Activated naive CD8-positive, alpha-beta T cell treated with anti-CD3 and anti-CD28 coated beads, Interleukin-2, amount 10 ng/mL, durations not matched to agents 7 days and 5 days (primary cell): ENCODE measurements at places on chromosomes 7 and 10. TPM values are rescaled to one million over a fixed set of nuclear protein-coding genes. Genes with fewer than 3 reads are reported as not detected.

DNA sequence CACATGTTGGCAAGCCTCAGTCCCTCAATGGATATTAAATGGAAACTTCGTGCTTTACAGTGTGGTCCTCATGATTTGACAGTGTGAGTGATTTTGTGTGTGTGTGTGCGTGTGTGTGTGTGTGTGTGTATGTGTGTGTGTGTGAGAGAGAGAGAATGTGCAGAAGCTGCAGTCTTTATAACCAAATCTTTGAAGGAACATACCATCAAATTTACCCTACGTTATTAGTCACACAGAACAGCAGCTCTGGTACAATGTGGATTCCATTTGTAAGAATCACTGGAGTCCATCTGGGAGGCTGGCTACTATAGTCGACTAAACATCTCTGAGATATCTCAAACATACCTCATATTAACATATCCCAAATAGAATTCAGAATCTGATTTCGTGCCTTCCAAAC lies 928.0 kb upstream of the POT1 start:
- H3K36me3 ChIP-seq = no peaks in the 10 kb centered on the region
- no peak for DNase-seq
- no peak overlapping the region for H3K27ac ChIP-seq
- no peak overlapping the region for H3K4me3 ChIP-seq
- H3K27me3 ChIP-seq = no peaks in the 10 kb centered on the region

DNA sequence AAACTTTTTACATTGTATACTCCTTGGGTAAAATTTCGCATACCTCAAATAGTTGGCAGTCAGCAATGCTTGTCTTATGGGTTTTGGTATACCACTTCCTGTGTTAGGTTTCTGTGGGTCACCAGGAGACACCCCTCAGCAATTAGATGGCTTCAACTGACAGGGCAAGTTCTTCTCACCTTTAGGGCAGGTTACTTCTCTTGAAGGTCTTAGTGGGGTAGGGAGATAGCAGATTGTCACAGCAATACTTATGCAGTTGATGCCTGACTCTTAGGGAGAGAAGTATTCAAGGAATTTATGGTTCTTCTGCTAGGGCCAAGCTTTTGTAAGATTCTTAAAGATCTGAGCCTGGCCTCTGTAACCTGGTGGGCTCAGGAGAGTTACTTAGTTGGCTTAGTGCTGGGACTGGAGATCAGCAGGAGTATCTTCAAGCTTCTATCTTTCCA lies 42.9 kb downstream of the MKLN1 start:
- H3K4me1 ChIP-seq = peaks cover 37% of the 10 kb centered on the region
- no peaks in the 10 kb centered on the region for H3K27me3 ChIP-seq
- no peak overlapping the region for H3K27ac ChIP-seq
- H3K36me3 ChIP-seq = peaks cover 9% of the 10 kb centered on the region
- DNase-seq = no peak

- peaks cover 6% of the 10 kb centered on the region for H3K4me1 ChIP-seq
- H3K27me3 ChIP-seq = no peaks in the 10 kb centered on the region
- no peak for DNase-seq
- peaks cover 36% of the 10 kb centered on the region for H3K36me3 ChIP-seq
These were observed 11.9 kb downstream of the PAXIP1 start for GRCh38 chr7:154990964-154991540.

DNA sequence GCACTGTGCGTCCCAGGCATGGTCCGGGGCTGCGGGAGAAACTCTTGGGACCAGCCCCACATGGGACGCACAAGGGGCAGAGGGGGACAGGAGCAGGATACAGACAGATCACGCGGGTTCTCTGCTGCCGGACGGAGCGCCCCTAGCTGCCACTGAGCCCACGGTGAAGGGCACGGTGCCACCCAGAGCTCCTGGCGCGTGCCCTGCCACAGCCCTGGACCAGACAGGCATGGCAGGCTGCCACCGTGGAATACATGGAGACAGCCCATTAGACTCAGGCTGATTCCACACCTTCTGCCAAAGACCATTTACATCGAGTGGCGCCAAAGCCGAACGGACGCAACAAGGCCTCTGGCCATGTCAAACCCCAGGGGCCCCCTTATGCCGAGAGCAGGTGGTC lies 90.4 kb downstream of the MAD1L1 start:
- H3K4me3 ChIP-seq = no peak overlapping the region
- no peaks in the 10 kb centered on the region for H3K27me3 ChIP-seq
- peaks cover 10% of the 10 kb centered on the region for H3K4me1 ChIP-seq
- H3K27ac ChIP-seq = no peak overlapping the region

DNA sequence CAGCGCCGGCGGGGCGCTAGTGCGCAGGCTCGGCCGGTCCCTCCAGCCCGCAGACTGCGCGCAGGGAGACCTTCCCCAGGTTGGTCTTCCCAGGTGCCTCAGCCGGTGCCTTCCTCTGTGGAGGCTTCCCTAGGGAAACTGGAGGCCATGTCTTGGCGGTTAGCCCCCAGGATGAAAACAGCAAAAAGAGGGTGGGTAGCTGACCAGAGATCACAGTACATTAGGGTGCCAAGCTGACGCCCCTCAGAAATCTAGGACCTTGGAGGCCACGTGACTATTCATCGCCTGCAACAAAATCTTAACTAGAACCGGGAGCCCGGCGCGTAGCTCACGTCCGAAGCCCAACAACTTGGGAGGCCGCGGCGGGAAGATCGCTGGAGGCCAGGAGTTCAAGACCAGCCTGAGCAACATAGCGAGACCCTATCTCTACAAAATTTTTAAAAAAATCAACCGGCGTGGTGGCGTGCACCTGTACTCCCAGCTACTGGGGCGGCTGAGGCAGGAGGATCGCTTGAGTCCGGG lies 327 bp upstream of the FIS1 start:
- peak overlapping the region; percentile 98 for H3K4me3 ChIP-seq
- H3K27ac ChIP-seq = peak overlapping the region; percentile 99
- DNase-seq = no peak

DNA sequence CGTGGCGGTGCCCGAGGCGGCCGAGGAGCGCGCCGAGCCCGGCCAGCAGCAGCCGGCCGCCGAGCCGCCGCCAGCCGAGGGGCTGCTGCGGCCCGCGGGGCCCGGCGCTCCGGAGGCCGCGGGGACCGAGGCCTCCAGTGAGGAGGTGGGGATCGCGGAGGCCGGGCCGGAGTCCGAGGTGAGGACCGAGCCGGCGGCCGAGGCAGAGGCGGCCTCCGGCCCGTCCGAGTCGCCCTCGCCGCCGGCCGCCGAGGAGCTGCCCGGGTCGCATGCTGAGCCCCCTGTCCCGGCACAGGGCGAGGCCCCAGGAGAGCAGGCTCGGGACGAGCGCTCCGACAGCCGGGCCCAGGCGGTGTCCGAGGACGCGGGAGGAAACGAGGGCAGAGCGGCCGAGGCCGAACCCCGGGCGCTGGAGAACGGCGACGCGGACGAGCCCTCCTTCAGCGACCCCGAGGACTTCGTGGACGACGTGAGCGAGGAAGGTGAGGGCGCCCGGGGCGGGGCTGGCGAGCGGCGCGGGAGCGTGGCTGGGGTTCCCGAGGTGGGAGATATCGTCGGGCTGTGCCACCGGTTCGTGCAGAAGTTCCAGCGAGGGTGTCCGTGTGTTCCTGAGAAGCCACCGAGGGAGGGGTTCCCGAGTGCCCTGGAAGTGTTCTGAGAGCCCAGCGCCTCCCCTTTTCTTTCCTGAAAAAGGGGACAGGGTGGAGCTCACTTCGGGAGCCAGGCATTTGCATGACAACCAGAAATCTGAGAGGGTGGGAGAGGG lies 495 bp downstream of the EIF3B start:
- peak overlapping the region; percentile 97 for H3K27ac ChIP-seq
- peaks cover 23% of the 10 kb centered on the region for H3K4me1 ChIP-seq
- DNase-seq = no peak
- peak overlapping the region; percentile 87 for H3K4me3 ChIP-seq

DNA sequence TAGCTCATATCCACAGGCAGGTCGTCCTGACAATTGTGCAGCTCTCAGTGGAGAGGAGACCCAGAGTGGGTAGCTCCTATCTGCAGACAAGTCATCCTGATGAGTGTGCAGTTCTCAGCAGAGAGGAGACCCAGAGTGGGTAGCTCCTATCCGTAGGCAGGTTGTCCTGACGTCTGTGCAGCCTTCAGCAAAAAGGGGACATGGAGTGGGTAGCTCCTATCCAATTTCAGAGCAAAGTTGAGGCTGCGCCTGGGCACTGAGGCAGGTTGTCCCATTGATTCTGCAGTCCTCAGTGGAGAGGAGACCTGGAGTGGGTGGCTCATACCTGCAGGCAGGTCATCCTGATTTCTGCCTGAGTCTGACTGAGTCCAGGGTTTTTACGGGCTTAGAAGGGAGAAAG lies 111.8 kb downstream of the HPSE2 start:
- no peaks in the 10 kb centered on the region for H3K4me1 ChIP-seq
- H3K27ac ChIP-seq = no peak overlapping the region
- no peak overlapping the region for H3K4me3 ChIP-seq
- H3K36me3 ChIP-seq = no peaks in the 10 kb centered on the region
- DNase-seq = no peak

DNA sequence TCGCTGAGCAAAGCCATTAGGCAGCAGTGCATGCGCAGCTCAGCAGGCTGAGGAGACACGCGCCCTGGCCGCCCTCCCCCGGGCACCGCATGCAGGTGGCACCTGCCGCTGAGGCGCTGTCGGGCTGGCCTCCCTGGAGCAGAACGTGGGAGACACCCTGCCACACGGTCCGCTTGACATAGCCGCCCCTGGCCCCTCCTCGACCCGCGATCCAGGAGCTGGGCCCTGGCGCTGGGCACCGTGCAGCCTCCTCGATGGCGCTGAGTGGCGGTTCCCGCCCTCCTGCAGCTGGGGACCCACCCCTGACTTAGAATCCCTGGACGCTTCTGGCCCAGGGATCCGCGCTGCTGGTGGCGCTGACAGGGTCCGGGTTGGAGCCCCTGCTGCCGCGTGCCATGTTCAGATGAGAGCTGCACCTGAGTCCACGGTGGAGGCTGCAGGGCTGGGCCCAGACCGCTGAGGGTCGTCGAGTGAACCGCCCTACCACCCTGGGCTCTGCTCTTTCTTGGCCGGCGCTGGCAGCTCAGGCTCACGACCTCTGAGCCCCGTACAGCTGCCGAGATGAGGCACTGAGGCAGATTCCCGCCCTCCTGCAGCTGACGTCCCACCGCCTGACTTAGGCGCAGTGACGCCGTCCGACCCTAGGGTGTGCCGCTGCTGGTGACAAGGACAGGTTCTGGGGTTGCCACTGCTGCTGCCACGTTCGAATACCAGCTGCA lies 116.8 kb downstream of the OR13A1 start:
- H3K4me3 ChIP-seq = no peak overlapping the region
- peaks cover 6% of the 10 kb centered on the region for H3K27me3 ChIP-seq
- no peak overlapping the region for H3K27ac ChIP-seq
- no peaks in the 10 kb centered on the region for H3K36me3 ChIP-seq
- no peak for DNase-seq
- H3K4me1 ChIP-seq = no peaks in the 10 kb centered on the region

NEBL gene
- not detected for total RNA-seq

PTF1A gene
- total RNA-seq = not detected

RAB18 gene
- total RNA-seq = 69.6 TPM
